ENCODE measurements at places on chromosomes 11 and 22.

DNA sequence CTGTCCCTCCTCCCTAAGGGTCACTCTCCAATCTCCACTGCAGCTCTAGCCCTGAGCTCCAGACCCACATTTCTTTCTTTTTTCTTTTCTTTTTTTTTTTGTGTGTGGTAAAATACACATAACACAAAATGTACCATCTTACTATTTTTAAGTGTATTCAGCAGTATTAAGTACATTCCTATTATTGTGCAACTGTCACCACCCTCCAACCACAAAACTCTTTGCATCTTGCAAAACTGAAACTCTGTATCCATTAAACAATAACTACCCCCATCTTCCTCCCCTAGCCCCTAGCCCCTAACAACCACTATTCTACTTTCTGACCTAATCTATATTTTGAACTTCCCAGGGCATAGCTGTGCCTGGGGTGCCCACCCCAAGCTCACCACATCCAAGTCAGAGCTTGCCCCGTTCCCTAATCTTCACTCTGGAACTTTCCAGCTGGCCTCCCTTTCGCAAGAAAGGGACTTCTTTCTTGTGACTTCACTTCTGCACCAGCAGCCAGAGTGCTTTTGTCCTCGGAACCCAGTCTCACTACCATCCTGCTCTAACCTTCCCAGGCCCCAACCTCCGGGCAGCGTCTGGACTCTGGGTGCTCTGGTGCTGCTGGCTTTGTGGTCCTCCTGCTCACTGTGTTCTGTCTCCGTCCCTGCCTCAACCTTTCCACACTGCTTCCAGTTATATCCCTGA lies 30.7 kb downstream of the PARVG start:
- no peak for DNase-seq
- H3K36me3 ChIP-seq, result no peaks in the 10 kb centered on the region
- no peak overlapping the region for H3K4me3 ChIP-seq
- H3K27ac ChIP-seq, result no peak overlapping the region
- H3K4me1 ChIP-seq, result no peaks in the 10 kb centered on the region

- no peaks in the 10 kb centered on the region for H3K36me3 ChIP-seq
- no peak for DNase-seq
- H3K4me1 ChIP-seq, result no peaks in the 10 kb centered on the region
- H3K27ac ChIP-seq, result no peak overlapping the region
- H3K27me3 ChIP-seq, result no peaks in the 10 kb centered on the region
Observed at GRCh38 chr11:85277693-85278092, 349.5 kb downstream of the DLG2 start.

- no peak overlapping the region for H3K4me3 ChIP-seq
- no peaks in the 10 kb centered on the region for H3K27me3 ChIP-seq
- DNase-seq, result no peak
- H3K36me3 ChIP-seq, result no peaks in the 10 kb centered on the region
- no peak overlapping the region for H3K27ac ChIP-seq
Observed at GRCh38 chr11:95296621-95297025, 65.6 kb upstream of the SESN3 start.

DNA sequence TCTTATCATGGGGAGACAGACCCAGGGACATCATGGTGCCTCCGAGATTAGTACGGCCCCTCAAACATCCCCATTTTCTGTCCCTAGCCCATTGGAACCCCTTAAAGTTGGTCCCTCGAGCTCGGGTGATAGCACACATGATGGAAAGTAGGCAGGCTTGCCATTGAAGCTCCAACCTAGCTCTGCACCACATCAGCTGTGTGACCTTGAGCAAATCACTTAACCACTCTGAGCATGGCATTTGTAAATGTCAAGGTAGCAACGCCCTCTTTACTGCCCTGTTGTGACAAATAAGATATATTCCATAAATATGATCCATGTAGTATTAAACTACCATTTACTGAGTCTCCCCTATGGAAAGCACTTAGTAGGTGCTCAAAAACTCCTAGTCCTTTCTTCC lies 61.1 kb downstream of the MIAT start:
- H3K4me1 ChIP-seq, result no peaks in the 10 kb centered on the region
- H3K27me3 ChIP-seq, result no peaks in the 10 kb centered on the region
- H3K4me3 ChIP-seq, result no peak overlapping the region
- H3K36me3 ChIP-seq, result peaks cover 37% of the 10 kb centered on the region

DNA sequence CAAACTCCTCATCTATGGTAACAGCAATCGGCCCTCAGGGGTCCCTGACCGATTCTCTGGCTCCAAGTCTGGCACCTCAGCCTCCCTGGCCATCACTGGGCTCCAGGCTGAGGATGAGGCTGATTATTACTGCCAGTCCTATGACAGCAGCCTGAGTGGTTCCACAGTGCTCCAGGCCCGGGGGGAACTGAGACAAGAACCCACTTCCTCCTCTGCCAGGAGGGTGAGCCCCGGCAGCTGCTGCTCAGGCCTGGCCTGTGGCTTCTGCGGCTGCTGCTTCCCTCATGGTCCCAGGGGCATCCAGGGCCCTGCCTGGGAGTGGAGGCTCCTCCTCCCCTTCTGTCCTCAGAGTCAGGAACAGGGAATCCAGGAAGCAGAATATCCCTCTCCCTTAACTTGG lies 98.4 kb downstream of the ZNF280B start:
- H3K36me3 ChIP-seq, result no peaks in the 10 kb centered on the region
- H3K4me1 ChIP-seq, result no peaks in the 10 kb centered on the region
- H3K27me3 ChIP-seq, result peaks cover 31% of the 10 kb centered on the region
- DNase-seq, result no peak
- no peak overlapping the region for H3K4me3 ChIP-seq

GRCh38 chr22:45413013-45413367 lies 409 bp downstream of the SMC1B start:
- H3K4me1 ChIP-seq, result peaks cover 8% of the 10 kb centered on the region
- no peaks in the 10 kb centered on the region for H3K36me3 ChIP-seq
- peak; percentile 83 for DNase-seq
- peaks cover 13% of the 10 kb centered on the region for H3K27me3 ChIP-seq
- H3K4me3 ChIP-seq, result peak overlapping the region; percentile 49
- H3K27ac ChIP-seq, result no peak overlapping the region

- peaks cover 4% of the 10 kb centered on the region for H3K4me1 ChIP-seq
- no peaks in the 10 kb centered on the region for H3K27me3 ChIP-seq
- peaks cover 72% of the 10 kb centered on the region for H3K36me3 ChIP-seq
- H3K4me3 ChIP-seq, result no peak overlapping the region
- H3K27ac ChIP-seq, result no peak overlapping the region
- DNase-seq, result no peak
Observed at GRCh38 chr22:42819412-42820044, 37.5 kb downstream of the ARFGAP3 start.

- H3K27ac ChIP-seq, result no peak overlapping the region
- no peak overlapping the region for H3K4me3 ChIP-seq
- H3K27me3 ChIP-seq, result no peaks in the 10 kb centered on the region
- peaks cover 58% of the 10 kb centered on the region for H3K36me3 ChIP-seq
- no peak for DNase-seq
- peaks cover 59% of the 10 kb centered on the region for H3K4me1 ChIP-seq
Observed at GRCh38 chr22:35656284-35656752, 8.1 kb downstream of the APOL6 start.

- H3K27ac ChIP-seq, result peak overlapping the region; percentile 47
- peaks cover 69% of the 10 kb centered on the region for H3K4me1 ChIP-seq
- H3K36me3 ChIP-seq, result no peaks in the 10 kb centered on the region
- DNase-seq, result no peak
Observed at GRCh38 chr11:44624761-44625221, 59.3 kb downstream of the CD82 start.

GRCh38 chr11:79220171-79220570 lies 220.7 kb downstream of the TENM4 start:
- DNase-seq, result no peak
- no peaks in the 10 kb centered on the region for H3K36me3 ChIP-seq
- H3K4me3 ChIP-seq, result no peak overlapping the region
- no peaks in the 10 kb centered on the region for H3K4me1 ChIP-seq
- no peaks in the 10 kb centered on the region for H3K27me3 ChIP-seq

- H3K4me3 ChIP-seq, result no peak overlapping the region
- no peaks in the 10 kb centered on the region for H3K27me3 ChIP-seq
Observed at GRCh38 chr11:38824573-38824972, 2226.5 kb upstream of the RAG2 start.

DNA sequence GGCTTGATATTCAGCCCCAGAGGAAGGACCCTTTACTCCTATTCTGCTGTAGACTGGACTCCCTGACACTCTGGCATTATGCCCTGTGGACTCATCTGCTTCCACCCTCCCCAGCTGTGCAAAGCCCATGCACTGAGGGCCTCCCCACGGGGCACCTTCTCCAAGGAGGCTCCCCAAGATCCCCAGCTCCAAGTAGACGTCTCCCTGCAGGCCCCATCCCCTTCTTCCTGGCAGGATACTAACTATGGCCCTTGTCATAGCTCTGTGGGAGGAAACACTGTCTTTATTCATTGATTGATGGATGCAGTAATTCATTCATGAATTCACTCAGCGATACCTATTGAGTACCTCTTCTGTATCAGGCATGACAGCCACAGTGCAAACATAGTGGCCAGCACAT lies 15.3 kb upstream of the APOL6 start:
- H3K36me3 ChIP-seq, result no peaks in the 10 kb centered on the region
- H3K27me3 ChIP-seq, result no peaks in the 10 kb centered on the region
- peaks cover 2% of the 10 kb centered on the region for H3K4me1 ChIP-seq
- H3K4me3 ChIP-seq, result no peak overlapping the region
- H3K27ac ChIP-seq, result no peak overlapping the region
